ENCODE measurements at places on chromosomes 12 and 14. TPM values are rescaled to one million over a fixed set of nuclear protein-coding genes. Genes with fewer than 3 reads are reported as not detected.

IL22 gene
- not detected for total RNA-seq

TAS2R8 gene
- total RNA-seq: not detected

MRPS35 gene
- total RNA-seq: 61.4 TPM

MYF5 gene
- total RNA-seq: not detected

FAM181A gene
- not detected for total RNA-seq

SIX1 gene
- total RNA-seq: not detected

KRT7 gene
- total RNA-seq: not detected

PITPNM2 gene
- 18.4 TPM for total RNA-seq

CPM gene
- total RNA-seq: 6.3 TPM

TSFM gene
- total RNA-seq: 53.7 TPM

ABCD2 gene
- total RNA-seq: 6.5 TPM

DNA sequence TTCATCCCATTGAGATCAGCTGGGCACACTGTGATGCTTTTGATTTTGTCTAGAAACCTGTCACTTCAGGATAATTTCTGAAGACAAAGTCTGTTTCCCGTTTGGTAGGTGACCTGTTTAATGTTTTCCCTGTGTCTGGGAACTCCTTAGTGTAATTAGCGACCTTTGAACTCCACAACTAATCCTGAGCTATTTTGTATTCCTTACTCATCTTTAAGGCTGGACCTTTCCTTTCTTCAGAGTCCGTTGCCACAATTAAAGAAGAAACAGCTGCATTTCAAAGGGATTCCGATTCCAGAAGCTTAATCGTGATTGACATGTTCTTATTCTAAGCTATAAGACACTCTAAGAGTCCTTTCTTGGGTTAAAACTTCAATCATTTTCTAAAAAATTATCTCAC is 22.0 kb downstream of the AP5M1 start:
- DNase-seq: no peak

DNA sequence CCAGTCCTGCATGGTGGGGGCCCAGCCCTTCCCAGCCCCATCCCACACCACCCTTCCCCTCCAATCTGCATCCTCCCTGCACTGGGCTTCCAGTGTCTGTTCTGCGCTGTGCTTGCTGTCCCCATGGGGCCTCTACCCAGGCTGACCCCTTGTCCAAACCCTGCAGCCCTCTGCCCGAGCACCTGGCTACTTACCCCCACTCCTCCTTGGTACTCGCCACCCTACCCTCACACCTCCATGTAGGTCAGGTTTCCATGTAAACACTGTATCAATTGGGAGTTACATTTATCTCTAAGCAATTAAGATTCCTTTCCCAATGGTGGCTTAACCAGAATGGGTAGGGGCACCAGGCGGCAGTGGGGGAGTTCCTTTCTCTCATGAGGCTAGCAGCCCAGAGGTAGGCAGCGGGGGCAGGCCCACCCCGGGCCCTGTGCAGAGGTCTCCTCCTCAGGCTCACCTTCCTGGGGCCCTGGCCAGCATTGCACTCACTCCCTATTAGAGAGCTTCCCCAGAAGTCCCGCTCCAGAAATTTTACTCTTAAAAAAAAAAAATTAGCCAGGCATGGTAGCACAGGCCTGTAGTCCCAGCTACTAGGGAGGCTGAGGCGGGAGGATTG is 76.6 kb upstream of the CCND2 start:
- no peak for DNase-seq

GRCh38 chr14:97710726-97711125 is 913.5 kb downstream of the VRK1 start:
- DNase-seq: no peak

- no peak for DNase-seq
Observed at GRCh38 chr12:21992823-21993222, 51.6 kb upstream of the ABCC9 start.

GRCh38 chr14:55611859-55612258 is 31.9 kb downstream of the KTN1 start:
- no peak for DNase-seq

GRCh38 chr14:81772381-81772780 is 238.7 kb upstream of the SEL1L start:
- DNase-seq: no peak

- no peak for DNase-seq
Observed at GRCh38 chr14:60508707-60509437, at the start of gene SIX6. TSS of gene SIX6 (plus strand) at chr14:60509146. CDS start at chr14:60509399, 253 bp downstream.

DNA sequence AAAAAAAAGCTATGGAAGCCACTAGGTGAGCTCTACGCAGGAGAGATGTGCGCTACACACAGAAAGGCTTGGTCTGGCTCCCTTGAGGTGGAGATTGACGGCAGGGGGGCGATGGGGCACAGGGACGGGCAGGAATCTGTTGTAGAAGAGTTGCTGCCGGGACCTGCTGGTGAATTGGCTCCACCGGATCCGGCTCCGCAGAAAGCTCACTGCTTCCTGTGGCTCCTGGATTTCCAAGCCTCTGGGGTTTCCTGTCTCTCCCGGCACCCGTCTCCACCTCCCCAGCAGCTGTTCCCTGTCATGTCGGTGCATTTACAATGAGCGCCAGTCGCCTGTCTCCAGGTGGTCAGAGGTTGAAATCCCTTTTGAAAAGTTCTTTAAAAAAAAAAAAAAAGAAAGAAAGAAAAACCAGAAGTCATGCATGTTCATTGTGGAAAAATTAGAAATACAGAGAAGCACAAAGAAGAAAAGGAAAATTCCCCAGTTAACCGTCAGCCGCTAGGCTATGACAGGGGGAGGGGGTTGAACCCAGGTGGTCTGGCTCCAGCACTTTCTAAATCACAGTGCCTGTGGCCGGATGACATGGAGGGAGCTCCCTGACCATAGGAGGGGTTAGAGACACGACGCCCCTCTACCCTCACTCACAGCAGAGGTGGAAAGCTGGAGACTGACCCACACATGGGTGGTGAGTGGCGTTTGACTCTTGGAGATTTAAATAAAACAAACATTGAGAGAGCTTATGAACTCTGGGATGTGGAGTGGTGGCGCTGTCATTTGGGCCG is 20.8 kb downstream of the FAM222A start:
- DNase-seq: peak; percentile 10

GRCh38 chr12:62522984-62523383 is 56.4 kb downstream of the MON2 start:
- no peak for DNase-seq

DNA sequence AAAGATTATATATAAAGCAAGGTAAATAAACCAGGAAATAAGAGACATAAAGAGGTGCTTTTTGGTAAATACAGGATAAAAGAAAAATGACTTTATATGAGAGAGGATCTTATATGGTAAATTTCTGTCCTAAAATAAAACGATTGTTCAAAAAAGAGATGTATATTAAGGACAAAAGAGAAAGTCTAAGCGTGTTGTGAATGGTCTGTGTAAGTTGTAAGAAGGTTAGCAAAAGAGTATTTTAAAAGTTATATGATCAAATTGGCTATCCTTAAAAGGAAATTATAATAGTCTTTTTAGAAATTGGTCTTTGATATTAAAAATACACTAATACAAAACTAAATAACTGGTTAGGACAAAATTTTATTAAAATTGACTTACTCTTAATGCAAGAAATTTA is 14.1 kb upstream of the ACSM4 start:
- no peak for DNase-seq

DNA sequence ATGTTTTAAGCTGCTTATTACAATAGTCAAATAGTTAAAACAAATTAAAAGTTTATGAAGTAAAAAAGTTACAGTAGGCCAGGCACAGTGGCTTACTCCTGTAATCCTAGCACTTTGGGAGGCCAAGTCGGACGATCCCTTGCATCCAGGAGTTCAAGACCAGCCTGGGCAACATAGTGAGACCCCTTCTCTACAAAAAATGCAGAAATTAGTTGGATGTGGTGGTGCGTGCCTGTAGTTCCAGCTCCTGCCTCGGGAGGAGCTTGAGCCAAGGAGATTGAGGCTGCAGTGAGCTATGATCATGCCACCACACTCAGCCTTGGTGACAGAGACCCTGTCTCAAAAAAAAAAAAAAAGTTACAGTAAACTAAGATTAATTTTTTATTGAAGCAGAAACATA is 142.6 kb downstream of the MIPOL1 start:
- DNase-seq: no peak

DNA sequence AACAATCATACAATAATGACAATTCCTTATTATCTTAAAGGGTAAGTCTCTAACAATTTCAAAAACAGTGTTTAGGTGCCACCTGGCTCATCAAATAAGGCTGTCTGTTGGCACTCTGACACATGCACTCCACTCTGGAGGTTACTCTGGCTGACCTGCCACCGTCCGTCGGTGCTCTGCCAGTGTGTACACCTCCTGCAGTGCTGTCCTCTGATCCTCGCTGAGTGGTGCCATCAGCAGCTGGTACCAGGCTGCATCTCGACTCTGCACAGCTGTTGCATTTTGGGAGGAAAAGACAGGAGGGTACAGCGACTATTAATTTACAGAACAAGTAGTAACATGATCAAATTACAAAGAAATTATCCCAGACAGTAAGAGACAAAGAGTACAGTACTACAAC is 63.9 kb downstream of the IPO8 start:
- DNase-seq: peak; percentile 16

DNA sequence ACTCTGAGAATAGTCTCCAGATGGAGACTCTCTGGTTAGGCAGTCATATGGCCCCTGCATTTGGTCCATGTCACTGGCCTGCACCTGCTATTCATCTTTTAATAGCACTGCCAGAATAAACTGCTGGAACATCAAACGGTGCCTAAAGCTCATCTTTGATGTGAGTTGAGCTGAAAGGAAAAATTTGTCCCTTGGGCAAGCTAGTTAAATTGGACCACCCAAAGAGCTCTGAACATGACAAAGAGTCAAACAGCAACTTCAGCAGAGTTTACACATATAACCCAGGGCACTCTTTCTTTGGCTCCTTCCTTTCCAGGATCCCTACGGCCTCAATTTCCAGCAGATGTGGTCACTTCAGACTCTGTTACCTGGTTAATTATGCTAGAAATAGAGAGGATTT is 269.9 kb downstream of the RPL10L start:
- no peak for DNase-seq

- no peak for DNase-seq
Observed at GRCh38 chr14:65070471-65070976, 31.8 kb downstream of the MAX start.

DNA sequence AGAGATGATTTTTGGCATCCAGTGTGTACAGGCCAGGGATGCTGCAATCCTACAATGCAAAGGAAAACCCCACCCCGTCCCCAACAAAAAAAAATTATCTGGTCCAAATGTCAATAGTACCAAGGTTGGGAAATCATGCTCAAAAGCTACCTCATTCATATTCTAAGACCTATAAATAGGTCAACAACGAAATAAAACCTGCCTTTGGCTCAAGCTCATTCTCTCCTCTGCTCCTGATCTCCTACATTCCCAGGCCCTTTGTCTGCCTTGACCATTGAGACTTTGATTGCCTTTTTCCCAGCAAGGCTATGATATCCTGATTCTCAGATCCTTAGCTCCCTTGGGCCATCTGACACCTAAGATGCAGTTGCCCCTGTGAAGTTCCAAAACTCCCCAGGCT is 30.0 kb downstream of the ANKS1B start:
- no peak for DNase-seq

GRCh38 chr12:2586156-2587038 is 208.4 kb upstream of the FKBP4 start:
- no peak for DNase-seq

DNA sequence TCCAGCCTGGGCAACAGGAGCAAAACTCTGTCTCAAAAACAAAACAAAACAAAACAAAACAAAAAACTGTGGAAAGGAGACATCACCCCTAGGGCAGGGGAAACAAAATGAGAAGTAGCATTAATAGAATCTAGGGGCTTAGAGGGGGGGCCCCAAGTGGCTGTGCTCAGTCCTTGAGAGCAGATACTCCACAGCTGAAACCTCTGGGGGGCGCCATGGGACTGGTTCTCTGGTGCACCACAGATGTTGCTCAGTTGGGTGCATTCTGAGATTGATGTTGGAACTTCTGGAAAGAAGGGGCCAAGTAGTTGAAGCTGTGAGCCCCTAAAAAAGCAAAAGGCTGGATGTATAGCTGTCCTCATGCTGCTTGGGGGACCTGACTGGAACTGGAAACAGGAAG is 11.8 kb upstream of the SYNE2 start:
- no peak for DNase-seq

GRCh38 chr14:96925422-96925821 is 128.2 kb downstream of the VRK1 start:
- DNase-seq: no peak

DNA sequence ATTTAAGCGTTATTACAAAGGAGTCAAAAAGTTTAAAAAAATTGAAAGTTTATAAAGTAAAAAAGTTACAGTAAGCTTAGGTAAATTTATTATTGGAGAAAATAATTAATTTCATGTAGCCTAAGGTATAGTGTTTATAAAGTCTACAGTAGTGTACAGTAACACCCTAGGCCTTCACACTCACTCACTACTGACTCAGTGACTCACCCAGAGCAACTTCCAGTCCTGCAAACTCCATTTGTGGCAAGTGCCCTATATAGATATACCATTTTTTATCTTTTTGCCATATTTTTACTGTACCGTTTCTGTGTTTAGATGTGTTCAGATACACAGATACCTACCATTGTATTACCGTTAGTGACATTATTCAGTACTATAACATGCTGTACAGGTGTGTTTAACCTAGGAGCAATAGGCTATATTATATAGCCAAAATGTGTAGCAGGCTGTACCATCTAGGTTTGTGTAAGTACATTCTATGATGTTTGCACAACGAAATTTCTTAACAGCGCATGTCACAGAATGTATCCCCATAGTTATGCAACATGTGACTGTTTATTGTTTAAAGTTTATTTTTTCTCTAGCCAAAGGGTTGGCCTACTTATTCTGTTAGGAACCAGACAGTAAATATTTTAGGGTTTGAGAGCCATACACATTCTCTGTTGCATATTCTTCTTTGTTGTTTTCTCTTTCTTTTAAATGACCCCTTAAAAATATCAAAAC is 155.5 kb downstream of the PCNX1 start:
- DNase-seq: no peak

- no peak for DNase-seq
Observed at GRCh38 chr12:68036642-68037041, 47.4 kb downstream of the IFNG-AS1 start.

DNA sequence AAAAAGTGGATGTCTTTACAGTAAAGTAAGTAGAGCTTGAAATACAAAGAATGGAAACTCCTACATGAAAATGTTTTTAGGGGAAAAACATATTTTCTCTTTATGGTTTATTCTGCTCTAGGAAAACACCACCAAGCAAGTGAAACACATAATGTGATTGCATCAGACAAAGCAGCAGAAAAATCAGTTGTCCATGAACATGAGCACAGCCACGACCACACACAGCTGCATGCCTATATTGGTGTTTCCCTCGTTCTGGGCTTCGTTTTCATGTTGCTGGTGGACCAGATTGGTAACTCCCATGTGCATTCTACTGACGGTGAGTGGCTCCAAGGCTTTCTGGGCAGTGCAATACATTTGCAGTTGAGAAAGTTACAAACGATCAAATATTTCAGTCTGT is 42.6 kb upstream of the PLEKHD1 start:
- DNase-seq: no peak

All from left ventricle myocardium inferior (tissue), 1 donor.